ENCODE measurements at places on chromosomes 6 and 20.

DNA sequence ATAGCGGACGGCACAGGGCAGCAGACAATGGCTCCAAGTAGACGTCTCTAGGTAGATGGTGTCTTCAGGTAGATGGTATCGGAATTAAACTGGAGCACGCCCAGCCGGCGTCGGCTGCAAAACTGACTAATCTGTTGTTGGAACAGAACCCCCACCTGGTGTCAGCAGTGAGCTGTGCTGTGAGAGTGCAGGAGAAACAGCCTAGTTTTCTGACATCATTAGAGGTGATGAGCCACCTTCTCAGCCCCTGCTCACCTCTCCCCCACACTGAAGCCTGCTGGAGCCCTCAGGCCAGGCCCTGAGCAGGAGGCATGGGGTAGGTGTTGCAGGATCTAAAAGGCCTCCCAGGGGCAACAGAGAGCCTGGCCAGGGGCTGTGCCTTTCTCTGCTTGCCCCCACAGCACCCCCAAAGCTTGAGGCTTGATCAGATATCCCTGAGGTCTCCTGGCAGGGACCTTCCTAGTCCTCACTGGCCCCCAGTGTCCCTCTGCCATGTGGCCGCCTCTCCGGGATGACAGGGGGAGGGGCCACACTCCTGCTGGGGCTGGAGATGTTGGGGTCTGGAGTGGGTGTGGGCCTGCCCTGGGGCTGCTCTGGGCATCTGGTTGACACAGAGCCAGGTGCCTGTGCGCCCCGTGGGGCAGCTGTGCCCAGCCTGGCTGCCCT is 6.9 kb upstream of the HELZ2 start:
- no peak for DNase-seq

GRCh38 chr20:40144581-40144980 is 544.5 kb downstream of the MAFB start:
- DNase-seq, result no peak

- no peak for DNase-seq
Measured at GRCh38 chr6:157669747-157670216, 153.3 kb upstream of the SNX9 start.

GRCh38 chr6:105616521-105616920 is 213.6 kb upstream of the PREP start:
- no peak for DNase-seq

DNA sequence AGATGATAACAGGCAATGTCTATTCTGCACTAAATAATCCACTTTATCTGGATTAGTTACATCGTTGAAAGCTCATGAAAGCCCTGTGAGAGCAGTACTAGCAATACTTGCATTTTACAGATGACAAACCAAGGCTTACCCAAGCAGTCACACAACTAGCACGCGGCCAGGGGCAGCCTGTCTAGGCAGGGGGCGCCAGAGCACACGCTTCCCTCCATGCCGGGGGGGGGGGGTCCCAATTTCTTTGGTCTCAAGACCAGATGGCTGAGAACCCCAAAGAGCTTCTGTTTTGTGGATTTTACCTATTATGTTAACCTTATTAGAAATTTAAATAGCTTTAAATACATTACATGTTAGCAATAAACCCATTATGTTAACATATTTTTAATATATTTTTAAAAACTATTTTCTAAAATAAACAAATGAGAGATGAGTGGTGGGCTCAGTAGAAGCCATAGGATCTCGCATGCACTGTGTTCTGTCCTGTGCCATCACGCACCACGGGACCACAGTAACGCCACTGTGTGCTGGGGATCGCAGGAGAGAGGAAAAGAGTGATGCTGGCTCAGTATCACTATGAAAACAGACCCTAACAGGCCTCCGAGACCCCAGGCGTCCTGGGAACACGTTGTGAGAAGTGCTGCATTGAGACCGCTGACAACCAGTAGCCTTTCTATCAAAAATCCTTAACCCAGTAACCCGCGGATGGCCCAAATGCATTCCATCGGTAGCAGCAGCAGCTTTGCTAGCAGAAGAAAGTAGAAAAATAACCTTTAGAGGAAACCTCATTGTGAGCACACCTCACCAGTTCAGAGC is 5.3 kb upstream of the PRR18 start:
- no peak for DNase-seq

- DNase-seq, result no peak
Measured at GRCh38 chr6:2938632-2939083, 32.7 kb downstream of the SERPINB6 start.

- no peak for DNase-seq
Measured at GRCh38 chr6:87241304-87241703, 81.1 kb upstream of the SMIM8 start.

DNA sequence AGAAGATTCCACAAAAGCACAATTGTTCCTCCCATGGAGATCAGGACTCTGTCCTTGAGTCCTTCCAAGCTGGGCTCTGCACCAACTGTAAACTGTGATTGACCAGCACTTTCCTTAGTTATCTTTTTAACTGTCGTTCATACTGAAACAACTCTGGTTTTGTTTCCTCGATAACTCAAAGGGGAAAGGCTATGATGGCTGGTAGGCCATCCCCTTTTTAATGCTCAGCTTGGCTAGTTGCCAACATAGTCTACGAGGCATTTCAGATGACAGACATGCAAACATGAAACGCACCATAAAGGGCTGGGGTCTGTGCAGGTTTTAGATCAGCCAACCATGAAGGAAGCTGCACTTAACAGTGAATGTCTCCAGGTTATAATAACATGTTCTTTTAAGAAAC is 497.1 kb upstream of the ARID1B start:
- no peak for DNase-seq

Measured in cerebellar nuclear complex (tissue), 1 donor.